ENCODE measurements at places on chromosomes 16 and 17.

DNA sequence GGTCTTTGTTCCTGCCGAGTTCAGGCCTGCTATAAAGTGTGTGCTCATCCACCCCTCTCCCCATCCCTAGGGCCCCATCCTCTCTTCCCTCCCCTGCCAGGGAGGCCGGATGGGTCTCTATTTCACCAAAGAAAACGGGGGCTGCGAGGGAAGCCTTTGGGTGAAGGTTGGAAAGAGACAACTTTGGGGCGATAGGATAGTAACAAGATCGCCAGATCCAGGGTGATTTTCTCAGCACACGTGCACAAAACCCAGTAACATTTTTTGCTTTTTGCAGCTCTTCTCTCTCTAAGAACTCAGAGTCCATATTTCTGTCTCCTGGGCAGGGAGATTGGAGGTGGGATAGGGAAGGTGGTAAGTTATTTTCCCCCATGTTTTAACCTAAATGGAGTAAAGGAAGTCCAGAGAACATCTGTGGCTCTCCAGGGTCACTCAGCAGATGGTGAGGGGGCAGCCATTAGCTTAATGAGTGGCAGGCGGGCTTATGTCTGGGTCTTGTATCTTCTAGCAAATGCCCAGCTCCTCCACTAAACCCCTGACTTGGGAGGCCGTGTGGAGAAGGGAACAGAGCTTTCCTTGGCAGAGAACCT lies 6.9 kb downstream of the CCR7 start:
- no peak for DNase-seq

DNA sequence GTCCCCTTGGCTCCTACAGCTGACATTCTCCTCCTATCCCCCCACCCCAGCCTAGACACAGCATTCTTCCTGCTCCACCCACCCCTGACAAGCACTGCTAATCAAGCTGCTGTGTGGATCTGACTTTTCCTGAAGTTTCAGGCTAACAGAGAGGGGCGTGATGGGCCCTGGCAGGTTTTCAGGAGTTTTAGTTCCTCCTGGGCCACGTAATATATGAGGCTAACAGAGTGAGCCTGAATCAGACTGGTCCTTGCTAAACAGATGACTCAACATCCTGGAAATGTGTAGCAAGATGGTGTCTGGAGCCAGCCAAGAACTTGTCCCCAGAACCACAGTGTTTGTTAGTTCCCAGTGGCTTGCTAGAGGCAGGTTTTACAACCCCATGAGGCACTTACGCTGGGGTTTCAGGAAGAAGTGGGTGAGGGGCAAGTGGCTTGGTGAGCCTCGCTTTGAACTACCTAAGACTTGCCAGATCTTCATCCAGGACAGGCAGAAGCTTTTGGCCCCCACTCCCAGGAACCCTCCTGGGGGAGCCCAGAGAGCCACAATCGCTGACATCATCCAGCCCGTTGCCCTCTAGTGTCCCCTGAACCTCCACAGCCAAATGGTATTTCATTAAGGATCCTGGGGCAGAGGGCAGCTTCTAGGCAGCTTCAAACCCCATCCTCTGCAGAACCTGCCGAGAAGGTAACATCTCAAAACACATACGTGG lies 15.9 kb downstream of the TMEM92 start:
- peak; percentile 90 for DNase-seq

GRCh38 chr17:73356561-73357170 lies 44.9 kb upstream of the CDC42EP4 start:
- no peak for DNase-seq

- DNase-seq, result peak; percentile 97
Measured at GRCh38 chr17:21214015-21214776, at the start of gene TMEM11. TMEM11 (minus strand) TSS chr17:21214161; CDS start chr17:21214152, 9 bp downstream.

DNA sequence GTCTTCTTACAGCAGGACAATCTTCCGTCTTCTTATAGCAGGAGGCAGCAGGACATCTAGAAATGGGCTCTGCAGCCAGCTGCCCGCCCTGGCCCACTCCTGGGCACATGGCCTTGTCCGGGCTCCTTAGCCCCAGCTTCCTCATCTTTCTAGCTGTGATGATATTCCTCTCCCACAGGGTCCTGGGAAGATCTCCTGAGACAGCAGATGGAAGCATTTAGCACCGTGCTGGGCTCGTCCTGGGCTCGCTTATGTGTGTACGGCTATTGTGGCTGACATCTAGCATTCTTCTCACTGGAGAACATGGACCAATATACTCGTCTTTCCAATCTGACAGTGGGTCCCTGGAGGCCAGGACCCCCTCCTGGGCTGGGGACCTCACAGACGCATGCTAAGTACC lies 48.5 kb downstream of the TIMM22 start:
- DNase-seq, result no peak

DNA sequence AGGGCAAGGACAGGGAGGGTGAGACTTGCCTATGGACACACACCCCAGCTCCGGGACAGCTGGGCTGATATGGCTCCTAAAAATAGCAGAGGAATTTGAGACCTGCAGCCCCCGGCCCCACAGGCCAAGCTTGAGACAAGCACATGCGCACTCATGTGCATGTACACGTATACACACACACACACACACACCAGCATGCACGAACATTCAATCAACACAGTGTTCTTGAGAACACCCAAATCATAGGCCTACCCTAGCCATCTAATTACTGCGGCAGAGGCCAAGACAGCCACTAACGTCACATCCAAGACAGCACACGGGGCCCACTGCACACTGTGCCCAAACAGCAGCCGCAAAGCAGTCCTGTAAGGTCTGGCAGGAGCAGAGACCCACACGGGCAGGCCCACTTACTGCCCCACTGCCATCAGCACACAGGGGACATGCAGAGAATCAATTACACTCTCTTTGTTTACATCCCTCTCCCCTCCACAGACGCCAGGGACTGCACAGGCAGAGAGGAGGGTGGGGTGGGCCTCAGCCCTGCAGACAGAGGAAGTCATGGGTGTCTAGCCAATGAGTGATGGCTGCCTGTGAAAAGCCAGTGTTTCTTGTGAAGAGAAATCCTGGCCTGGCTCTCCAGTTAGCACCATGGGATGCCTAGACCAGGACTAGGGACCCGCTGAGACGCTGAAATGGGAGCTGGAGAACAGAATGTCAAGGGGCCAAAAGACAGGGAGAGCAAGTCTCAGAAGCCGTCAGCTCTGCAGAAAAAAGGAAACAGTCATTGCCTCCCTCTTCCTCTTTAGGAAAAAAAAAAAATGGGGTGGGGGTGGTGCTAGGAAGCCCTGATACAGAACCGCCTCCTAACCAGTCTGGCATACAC lies 39.3 kb downstream of the MYO18A start:
- peak; percentile 58 for DNase-seq

GRCh38 chr17:48241131-48241591 lies 133.6 kb downstream of the SNX11 start:
- peak; percentile 73 for DNase-seq

DNA sequence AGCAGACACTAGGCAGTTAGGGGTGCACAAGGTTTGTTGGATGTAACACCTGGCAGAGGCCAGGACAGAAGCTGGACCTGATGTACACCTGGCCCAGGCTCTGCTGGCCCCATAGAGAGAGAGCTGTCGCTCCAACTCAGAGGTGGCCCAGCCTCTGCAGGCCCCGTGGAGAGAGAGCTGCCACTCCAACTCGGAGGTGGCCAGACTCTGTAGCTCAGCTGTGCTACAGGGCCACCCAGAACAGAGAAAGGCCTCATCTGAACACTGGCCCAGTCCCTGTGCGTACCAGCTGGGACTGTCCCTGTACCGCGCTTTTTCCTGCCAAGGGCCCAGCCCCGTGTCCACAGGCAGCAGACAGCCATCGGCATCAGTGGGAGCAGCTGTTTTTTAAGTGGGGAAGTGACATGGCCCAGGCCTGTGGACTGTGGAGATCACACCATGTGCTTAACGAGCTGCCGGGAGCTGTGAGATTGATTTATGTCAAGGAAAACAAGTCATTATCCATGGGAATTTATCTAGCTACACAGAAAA lies 176.4 kb upstream of the CHMP6 start:
- DNase-seq, result no peak

GRCh38 chr16:85998171-85998867 lies 99.4 kb downstream of the IRF8 start:
- DNase-seq, result no peak

GRCh38 chr16:9633844-9634243 lies 542.4 kb downstream of the HAPSTR1 start:
- no peak for DNase-seq

DNA sequence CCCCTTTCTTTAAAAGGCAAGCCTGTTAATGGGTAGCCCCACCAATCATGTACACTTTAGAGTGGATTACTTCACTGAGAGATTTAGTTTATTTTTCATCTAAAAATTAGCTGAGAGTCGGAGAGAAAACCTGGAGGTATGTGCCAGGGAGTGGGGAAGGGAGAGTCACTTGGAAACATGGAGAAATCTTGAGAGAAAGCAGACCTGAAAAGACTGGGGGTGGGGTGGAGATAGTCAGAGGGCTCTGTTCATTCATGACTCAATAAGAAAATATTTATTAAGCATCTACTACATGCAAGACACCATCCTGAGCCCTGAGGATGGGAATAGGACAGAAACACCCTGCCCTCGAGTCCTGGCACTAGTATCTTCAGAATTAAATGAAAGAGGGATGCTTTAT lies 27.4 kb upstream of the RCVRN start:
- no peak for DNase-seq

DNA sequence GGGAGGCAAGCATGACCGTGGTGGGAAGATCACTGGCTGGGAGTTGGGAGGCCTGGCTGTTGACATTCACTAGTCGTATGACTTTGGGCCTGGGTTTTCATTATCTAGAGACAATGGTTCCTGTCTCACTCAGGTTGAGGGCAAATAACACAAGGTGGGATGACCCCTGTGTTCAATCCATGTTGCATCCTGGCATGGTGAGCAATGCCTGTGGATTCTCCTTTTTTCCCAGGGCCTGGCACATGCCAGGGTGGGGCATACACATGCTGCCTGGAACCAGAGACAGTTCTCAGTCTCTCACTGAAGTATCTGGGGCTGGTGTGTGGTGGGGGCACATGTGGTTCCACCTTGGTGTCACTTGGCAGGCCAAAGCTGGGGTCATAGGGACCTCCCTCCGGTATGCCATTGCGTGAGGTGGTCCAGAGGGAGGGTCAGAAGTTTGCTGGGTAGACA lies 5.4 kb downstream of the THRA start:
- no peak for DNase-seq

DNA sequence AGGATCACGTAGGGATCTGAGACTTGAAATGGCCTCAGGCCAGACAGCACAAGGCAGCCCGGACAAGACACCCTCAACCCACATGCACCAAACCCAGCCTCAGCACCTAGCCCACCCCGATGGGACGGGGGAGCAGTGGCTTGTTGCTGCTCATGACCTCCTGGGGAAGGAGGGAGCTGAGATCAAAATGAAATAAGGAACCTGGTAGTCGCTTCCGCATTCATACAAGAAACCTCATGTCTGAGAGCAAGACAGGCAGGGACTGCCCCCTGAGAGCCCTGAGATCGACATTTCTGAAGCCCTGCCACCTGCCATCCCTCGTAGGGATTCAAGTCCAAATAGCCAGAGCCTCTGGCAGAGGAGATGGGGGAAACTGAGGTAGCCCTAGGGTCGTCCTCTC lies 5.7 kb upstream of the CEP131 start:
- no peak for DNase-seq

DNA sequence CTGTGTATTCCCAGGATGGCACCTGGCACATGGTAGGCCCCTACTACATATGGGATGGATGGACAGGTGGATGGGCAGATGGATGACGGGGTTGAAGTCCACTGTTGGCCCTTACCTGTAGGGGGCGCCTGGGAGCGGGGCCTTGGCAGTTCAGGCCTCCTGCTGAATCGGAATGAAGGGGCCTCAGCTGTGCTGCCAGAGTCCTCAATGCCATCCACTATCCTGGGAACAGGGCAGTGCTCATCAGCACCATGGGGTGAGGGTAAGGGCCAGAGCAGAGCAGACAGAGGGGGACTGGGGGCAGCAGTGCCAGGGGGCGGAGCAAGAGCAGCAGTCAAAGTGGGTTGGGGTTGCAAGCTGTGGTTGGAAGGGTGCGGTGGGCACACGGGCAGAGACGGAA lies 8.3 kb upstream of the RAB5C start:
- no peak for DNase-seq

GRCh38 chr16:77002644-77003043 lies 188.3 kb upstream of the MON1B start:
- no peak for DNase-seq

- peak; percentile 50 for DNase-seq
Measured at GRCh38 chr17:16377941-16378341, 3.0 kb upstream of the UBB start.

- DNase-seq, result no peak
Measured at GRCh38 chr17:19390951-19391350, 4.0 kb upstream of the MFAP4 start.

DNA sequence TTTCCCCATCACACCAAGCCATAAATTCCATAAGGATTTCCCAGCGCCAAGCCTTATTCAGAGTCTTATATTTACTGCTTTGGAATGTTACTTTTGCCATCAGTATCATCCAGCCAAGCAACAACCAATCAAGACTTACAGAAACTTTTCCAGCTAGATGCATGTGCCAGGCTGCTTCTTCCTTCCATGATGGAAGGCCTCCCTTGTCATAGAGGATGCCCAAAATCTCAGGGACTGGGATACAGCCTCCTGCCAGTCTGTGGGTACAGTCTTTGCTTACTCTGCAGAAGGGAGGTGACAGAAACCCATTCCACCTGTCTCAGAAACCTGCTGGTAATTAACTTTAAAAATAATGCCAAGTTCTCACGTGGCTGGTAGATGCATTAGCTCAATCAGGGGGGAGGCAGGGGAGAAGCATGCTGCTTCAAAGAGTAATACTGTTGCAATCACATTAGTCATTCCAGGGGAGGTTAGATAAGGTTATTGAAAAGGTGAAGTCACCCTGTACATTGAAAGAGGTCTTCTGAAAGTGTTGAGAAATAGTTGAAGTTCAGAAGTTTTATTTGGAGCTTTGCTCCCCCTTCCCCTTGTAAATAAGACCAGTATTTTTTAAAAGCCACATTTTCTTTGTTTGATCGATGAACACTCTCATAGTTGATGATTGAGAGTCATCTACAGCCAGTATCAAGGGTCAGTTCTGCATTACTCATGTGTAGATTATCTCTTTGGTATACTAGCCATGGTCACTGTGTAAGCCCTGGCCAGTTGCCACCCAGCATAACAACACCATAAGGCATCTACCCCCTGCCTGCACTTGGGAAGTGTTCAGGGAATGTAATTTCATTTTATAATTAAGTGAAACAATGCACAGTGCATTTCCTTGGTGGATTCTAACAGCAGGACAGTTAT lies 22.2 kb downstream of the HLF start:
- no peak for DNase-seq

GRCh38 chr16:57692636-57693035 lies 2.0 kb upstream of the DRC7 start:
- DNase-seq, result no peak

All from endothelial cell of umbilical vein (primary cell).